ENCODE measurements at places on chromosomes 7 and 10. TPM values are rescaled to one million over a fixed set of nuclear protein-coding genes. Genes with fewer than 3 reads are reported as not detected.

- DNase-seq = no peak
Measured at GRCh38 chr10:17233286-17233991, 5.4 kb downstream of the VIM start.

Gene PRLHR
- total RNA-seq = not detected

Gene ASB4
- total RNA-seq = not detected

Gene NKX1-2
- not detected for total RNA-seq

- no peak for DNase-seq
Measured at GRCh38 chr7:32774541-32774951, 117.0 kb downstream of the KBTBD2 start.

Gene UBTD1
- 2.6 TPM for total RNA-seq

Measured in CD8-positive, alpha-beta memory T cell (primary cell).